Skeletal muscle tissue (tissue), 5 donors: ENCODE measurements at places on chromosomes 13 and 19. TPM values are rescaled to one million over a fixed set of nuclear protein-coding genes. Genes with fewer than 3 reads are reported as not detected.

The UBAC2 gene
- total RNA-seq = 100 TPM

The C5AR2 gene
- 0.52 TPM for total RNA-seq

The KLK4 gene
- not detected for total RNA-seq

The DACT3 gene
- 7.3 TPM for total RNA-seq

The KLF2 gene
- total RNA-seq = 14.1 TPM

The CASP14 gene
- total RNA-seq = not detected

The GPR12 gene
- total RNA-seq = not detected

The IGSF23 gene
- total RNA-seq = not detected

The KDELR1 gene
- total RNA-seq = 47.5 TPM

The PEG3 gene
- total RNA-seq = 126 TPM

The IFNL1 gene
- total RNA-seq = not detected

The SHD gene
- 24.5 TPM for total RNA-seq

The PRSS57 gene
- not detected for total RNA-seq
